Upper lobe of right lung (tissue), 1 donor: ENCODE measurements at places on chromosomes 16 and 17.

DNA sequence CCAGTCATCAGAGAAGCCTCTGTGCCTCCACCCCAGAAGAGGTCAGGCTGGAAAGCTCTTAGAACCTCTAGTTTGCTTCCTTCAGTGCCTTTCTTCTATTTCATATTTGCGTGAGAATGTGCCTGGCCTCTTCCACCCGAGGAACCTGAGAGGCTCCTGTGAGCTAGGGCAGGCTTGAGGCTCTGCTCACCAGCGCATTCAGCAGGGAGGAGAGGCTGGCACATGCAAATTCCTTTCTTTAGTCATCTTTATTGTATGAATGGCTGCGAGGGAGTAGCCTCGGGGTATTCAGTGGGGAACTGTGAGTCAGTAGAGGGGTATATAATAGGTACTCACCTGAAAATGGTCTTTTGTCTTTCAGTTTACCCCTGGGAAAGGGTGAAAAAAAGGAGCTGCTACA, 268.3 kb downstream of the ABCC12 start:
- no peak for DNase-seq

- no peak for DNase-seq
Measured at GRCh38 chr16:57045694-57046381, 46.5 kb upstream of the CPNE2 start.

DNA sequence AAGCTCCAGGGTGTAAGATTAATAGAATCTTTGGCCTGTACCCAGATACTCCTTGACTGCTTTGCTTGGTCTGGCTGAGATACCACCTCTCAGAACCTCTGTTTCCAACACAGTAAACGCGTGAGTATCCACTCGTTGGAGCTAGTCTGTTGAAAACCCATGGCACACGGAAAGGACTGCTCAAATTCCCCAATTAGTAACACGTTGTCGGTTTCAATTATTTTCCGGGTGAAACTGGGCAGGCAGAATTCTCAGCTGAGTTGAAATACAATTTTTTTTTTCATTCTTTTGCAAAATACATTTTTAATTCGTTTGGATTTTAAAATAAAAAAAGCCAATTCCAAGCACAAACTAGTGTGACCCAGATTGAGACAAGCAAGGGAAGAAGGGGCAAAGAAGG, 120.5 kb downstream of the MAF start:
- DNase-seq: no peak

GRCh38 chr17:42227849-42228700, 33.8 kb upstream of the GHDC start:
- no peak for DNase-seq

DNA sequence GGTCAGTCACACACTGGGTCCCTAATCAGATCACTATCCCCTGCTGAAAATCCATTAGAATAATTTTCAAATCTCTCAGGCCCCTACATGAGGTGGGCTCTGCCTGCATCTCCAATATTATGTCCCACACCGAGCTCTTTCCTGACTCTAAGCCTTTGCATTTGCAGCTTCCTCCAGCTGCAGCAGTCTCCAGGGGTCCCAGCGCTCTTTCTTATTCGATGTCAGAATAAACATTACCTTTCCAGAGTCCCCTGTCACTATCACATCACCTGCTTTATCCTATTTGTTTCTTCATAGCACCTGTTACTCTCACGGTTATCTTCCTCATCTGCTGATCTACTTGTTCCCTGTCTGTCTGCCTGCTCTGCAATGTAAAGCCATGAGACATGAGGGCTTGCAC, 57.3 kb upstream of the MON1B start:
- no peak for DNase-seq

- DNase-seq: no peak
Measured at GRCh38 chr16:78450255-78450654, 350.8 kb downstream of the WWOX start.

DNA sequence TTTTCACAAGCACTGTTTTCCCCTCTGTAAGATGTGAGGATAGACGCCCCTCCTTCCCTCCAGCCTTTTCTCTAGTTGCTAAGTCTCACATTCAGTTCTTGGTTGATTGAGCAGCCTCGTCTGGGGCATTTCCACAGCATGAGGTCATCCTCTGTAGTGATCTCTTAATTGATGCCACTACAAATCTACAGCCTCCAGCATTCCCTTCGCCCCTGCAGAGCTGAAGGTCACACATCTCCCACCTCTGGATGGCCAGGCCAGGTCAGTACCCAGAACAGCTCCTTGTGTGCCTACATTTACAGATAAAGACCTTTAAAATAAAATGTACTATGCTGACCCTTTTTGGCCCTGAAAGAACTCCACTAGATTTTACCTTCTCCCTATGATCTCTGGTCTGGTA, 32.5 kb upstream of the CDH11 start:
- DNase-seq: no peak

GRCh38 chr17:35083071-35083470, 19.6 kb upstream of the RFFL start:
- DNase-seq: no peak

GRCh38 chr17:66909804-66910373, 54.6 kb upstream of the CACNG4 start:
- DNase-seq: no peak

DNA sequence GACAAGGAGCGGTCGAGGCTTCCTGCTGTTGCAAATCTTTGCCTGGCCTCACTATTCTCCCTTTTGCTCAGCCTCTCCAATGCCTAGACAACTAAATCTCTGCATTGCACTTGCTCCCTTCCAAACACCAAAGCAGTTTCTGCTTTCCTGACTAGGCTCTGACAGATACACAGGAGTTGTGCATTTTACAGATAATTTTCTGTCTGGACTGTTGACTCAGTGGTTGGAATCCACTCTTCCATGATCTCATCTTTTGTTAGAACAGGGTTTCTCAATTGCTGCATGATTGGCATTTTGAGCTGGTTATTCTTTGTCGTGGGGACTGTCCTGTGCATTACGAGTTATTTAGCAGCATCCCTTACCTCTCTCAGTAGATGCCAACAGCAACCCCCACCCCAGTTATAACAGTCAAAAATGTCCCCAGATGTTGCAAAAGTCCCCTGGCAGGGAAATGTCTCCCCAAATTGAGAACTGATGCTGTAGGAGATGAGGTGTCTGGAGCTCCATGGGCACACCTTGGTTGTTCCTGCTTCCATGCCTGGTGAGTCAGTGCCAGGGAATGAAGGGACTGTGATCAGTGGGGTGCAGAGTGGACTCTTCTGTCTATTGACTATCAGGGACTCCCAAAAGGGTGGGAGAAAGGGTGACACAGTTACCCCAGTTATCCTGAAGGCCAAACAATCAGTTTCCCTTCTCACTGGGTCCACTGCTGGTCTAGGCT, 557.4 kb upstream of the PSMD7 start:
- no peak for DNase-seq

- peak; percentile 83 for DNase-seq
Measured at GRCh38 chr16:29784901-29785500, 5.5 kb upstream of the KIF22 start.
